ENCODE measurements at places on chromosomes 2 and 18. TPM values are rescaled to one million over a fixed set of nuclear protein-coding genes. Genes with fewer than 3 reads are reported as not detected.

The GREB1 gene
- 0.05 TPM for polyA plus RNA-seq

The RESP18 gene
- not detected for polyA plus RNA-seq

The ZNF514 gene
- 5.6 TPM for polyA plus RNA-seq

The PRSS56 gene
- not detected for polyA plus RNA-seq

The CNTNAP5 gene
- polyA plus RNA-seq, result not detected

The DSG1 gene
- not detected for polyA plus RNA-seq

The NDUFV2 gene
- 205 TPM for polyA plus RNA-seq

The TOGARAM2 gene
- not detected for polyA plus RNA-seq

The SALL3 gene
- polyA plus RNA-seq, result not detected

The C1QL2 gene
- polyA plus RNA-seq, result not detected

The DNER gene
- polyA plus RNA-seq, result 0.16 TPM

The CCT7 gene
- polyA plus RNA-seq, result 213 TPM

The METTL8 gene
- polyA plus RNA-seq, result 27.2 TPM

Data from GM23248 (cell line).